Hematopoietic multipotent progenitor cell treated with erythropoietin and hydrocortisone succinate and interleukin-3 and kit ligand, for 15 days (in vitro differentiated cells): ENCODE measurements at places on chromosomes 7 and 10.

DNA sequence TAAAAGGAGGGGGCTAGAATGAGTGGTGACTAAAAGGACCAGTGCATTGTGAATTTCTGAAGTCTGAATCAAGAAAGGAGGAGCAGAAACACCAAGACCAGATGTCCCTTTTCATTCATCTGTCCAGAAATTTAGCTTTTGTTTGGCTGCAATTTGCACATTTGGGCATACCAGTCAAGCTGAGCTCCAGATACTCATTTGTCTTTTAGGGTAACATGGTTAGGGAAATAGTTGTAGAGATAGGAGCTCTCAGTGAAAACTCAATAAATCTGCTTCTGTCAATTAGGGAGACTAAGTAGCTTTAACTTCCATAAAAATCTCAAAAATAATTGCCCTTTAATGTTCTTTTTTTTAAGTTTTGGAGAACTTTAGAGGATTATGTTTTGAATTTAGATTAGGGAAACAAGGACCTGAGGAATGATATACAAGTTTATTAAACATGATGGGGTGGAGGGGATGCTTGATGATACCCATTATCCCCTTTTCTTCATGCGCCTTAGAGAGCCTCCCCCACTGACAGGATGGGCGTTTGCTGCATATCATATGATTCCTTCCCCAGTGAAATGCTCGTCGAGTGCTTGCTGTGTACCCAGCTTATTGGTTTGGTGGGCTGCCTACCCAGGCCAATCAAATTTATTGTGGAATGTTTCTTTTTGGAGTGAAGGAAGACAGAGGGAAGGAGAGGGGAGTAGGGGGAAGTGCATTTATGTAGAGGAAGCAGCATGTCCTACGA is 50.7 kb upstream of the RPA3 start:
- DNase-seq: no peak

- no peak for DNase-seq
Measured at GRCh38 chr7:2175091-2175490, 57.7 kb downstream of the MAD1L1 start.

DNA sequence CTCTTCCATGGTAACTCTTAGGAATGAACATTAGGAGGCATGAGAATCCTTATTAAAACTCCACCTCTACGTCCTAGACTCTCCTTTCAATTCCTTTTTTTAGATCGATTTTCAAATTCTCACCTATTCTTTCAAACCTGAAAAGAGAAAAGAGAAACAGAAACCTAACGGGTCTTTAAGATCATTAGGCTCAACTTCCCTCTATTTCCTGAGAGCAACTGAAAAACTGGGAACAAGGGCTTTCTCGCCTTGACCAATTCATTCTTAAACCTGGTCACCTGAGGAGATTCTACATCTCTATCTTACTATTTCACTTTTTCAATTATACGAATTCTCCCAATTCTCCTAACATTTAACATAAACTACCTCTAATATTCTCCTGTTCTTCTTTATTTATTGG is 2.8 kb downstream of the TFEC start:
- DNase-seq: no peak

DNA sequence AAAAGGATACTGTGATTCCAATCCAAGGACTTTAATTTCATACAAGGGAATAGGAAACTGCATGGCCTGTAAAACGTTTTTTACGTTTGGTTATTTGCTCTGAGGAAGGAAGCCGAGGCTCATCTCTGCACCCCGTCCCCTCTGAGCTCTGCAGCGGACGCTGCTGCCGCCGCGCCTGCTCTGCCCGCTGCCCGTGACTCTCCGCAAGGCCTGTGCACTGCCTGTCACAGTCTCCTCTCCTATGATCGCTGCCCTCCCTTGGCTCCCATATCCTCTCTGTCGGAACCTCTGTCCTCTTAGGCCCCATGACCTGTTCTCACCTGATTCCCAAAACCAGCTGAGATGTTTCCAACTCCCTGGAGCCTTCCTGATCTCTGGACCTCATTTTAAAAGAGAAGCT is 320.3 kb upstream of the ZNF32 start:
- no peak for DNase-seq

GRCh38 chr7:12504149-12504548 is 66.4 kb upstream of the SCIN start:
- DNase-seq: no peak

- no peak for DNase-seq
Measured at GRCh38 chr10:3131098-3131497, 41.5 kb downstream of the PITRM1 start.

- no peak for DNase-seq
Measured at GRCh38 chr10:30701451-30702173, 72.1 kb upstream of the LYZL2 start.

DNA sequence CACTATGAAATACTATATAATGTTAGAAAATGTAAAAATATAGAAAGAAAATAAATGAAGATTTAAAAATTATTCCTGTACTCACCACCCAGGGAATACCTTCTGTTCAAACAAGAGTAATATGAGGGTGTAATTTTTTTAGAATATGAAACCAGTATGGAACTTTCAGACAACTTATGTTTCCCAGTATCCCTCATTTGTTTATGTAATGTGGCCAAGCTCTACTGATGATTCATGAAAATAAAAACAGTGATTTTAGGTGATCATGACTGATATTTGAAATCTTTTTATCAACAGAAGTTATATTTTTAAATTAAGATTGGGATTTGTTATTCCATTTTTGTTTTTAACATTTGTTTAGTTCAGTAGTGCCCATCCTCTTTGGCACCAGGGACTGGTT is 18.8 kb downstream of the SLK start:
- DNase-seq: no peak

GRCh38 chr7:69067397-69067796 is 530.9 kb upstream of the AUTS2 start:
- DNase-seq: no peak

- DNase-seq: no peak
Measured at GRCh38 chr7:159094023-159094740, 50.5 kb downstream of the VIPR2 start.

DNA sequence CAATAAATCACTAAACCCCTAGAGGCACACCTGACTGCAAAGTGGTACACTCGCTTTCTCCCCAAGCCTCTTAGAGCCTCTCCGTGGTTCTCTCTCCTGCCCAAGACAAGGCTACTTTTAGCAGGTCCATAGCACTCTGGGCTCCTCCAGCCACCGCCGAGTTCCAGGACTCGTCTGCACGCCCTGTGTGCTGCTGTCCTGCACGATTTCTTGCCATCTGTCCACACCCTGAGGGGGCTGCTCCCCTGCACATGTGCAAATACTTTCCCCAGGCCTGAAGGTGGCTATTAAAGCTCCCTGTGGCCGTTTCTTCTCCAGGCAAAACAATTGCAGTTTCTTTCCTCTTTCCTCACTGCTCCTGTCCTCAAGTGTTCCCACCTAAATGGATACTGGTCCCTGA is 414.3 kb downstream of the PLXNA4 start:
- no peak for DNase-seq

DNA sequence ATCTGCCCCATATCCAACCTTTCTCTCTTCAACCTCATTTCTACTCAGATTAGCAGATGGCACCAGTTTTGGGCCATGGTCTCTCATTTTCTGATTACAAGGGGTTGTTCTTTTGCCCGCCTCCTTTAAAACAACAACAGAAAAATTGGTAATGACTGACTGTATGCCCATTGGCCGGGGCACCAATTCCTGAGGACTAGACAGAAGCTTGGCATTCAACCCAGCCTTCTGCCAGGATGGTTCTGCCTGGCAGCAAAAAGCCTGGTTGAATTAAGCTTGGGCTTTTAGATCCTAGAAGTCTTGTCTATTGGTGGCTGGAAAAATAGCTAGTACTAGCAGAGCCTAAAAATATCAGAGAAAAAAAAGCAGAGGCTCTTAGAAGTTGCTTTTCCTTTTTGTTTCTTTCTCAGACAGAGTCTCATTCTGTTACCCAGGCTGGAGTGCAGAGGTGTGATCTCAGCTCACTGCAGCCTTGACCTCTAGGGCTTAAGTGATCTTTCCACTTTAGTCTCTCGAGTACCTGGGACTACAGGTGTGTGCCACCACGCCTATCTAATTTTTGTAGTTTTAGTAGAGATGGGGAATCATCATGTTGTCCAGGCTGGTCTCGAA is 402.6 kb downstream of the AUTS2 start:
- no peak for DNase-seq

- no peak for DNase-seq
Measured at GRCh38 chr10:46541735-46542566, 14.5 kb downstream of the GPRIN2 start.

DNA sequence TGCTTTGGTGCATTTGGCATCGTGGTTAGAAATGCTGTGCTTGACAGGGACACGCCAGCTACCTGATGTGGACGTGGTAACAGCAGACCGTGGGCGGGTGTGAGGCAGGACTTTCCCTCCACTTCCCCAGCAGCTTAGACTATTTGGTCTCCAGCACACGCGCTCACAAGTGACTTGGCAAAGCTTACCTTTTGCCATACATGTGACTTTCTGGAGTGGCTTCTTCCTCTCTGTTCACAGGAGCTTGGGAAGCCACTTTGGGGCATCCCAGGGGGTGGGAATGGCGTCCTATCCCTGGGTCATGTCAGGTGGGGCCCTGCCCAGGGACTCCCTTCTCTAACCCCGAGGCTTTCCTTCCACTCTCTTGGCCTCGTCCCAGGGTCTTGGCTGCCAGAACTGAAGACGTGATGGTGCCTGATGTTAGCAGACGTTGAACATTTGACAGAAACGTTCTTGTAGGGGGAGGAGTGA is 228.7 kb upstream of the KLF6 start:
- DNase-seq: no peak

- no peak for DNase-seq
Measured at GRCh38 chr7:137828456-137828855, 18.3 kb downstream of the DGKI start.

DNA sequence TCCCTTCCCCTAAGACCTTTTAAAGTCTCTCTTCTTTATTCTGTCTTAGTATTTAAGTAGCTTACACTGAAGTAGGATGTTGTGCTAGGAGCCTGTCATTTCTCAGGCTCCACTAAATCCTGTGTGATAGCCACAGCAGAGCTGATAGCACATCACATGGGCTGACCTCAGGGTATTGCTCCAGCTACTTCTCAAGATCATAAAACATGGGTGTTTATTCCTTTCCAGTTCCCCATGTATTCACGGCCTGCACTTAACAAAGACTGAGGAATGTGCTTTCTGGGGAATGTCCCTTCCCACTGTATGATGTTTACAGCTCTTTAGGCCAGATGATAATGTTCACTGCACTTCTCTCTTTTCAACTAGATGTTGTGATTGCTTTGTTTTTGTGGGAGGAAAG is 1086.8 kb downstream of the KCNMA1 start:
- DNase-seq: no peak

DNA sequence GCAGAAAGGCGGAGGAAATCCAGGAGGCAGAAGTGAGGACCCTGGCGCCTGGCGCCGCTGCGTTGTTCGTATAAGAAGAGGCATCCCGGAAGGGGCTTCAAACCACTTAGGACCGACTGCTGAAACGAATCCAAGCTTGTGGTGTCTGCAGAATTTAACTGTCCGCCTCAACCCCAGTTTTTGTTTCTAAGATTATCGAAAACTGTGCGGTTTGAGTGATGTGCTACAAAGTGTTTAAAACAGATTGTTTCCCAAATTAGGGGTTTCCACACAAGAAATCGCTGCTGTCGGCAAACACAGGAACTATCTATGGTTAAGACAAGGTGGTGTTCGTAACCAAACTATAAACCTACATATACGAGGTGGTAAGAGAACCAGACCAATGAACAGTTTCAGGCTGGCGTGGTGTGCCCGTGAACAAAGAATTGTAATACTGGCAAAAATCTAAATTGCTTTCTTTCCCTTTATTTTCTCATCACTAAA is 835 bp upstream of the DGKI start:
- no peak for DNase-seq

DNA sequence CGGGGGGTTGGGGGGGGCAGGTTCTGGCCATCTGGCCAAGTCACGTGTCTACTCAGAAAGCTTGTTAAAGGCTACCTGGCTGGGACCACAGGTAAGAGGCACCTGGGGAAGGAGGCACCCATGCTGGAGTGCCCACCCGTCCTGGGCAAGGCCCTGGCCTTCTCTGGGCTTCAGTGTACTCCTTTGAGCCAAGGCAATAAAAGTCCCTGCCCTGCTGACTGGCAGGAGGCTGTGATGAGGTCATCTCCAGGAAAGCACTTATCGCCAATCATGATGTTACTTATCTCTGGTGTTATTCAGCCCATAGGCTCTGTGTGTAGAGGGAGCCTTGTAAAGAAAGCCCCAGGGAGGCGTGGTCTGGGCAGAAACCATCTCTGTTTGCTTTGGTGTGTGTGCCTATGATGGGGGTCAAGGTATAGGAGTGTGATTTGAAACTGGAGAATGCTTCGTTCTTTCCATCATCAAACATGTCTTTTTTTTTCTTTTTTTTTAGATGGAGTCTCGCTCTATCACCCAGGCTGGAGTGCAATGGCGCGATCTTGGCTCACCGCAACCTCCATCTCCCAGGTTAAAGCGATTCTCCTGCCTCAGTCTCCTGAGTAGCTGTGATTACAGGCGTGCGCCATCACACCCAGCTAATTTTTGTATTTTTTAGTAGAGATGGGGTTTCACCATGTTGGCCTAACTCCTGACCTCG is 2.5 kb upstream of the CLDN4 start:
- DNase-seq: no peak

DNA sequence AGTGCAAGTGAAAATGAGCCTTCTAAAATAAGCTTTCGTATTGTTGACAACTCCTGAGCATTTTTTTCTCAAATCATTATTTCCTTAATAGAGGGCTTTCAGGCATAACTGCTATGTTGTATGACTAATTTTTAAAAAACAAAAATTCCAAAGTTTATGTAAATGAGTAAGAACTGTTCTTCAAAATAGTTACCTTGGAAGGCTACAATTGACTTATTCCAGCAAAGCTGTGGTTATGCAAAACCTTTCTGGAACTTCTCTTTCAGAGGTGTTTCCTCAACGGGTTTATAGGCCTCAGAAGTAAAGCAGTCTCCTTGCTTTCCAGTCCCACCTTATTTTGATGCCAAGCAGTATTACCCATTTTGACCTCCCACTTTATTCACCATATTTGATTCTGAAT is 2.5 kb downstream of the SLC25A28 start:
- DNase-seq: no peak

GRCh38 chr7:114662002-114662677 is 247.5 kb downstream of the FOXP2 start:
- DNase-seq: no peak

- no peak for DNase-seq
Measured at GRCh38 chr10:28734938-28735759, 57.8 kb downstream of the BAMBI start.

- DNase-seq: no peak
Measured at GRCh38 chr7:12146813-12147212, 64.3 kb upstream of the TMEM106B start.

DNA sequence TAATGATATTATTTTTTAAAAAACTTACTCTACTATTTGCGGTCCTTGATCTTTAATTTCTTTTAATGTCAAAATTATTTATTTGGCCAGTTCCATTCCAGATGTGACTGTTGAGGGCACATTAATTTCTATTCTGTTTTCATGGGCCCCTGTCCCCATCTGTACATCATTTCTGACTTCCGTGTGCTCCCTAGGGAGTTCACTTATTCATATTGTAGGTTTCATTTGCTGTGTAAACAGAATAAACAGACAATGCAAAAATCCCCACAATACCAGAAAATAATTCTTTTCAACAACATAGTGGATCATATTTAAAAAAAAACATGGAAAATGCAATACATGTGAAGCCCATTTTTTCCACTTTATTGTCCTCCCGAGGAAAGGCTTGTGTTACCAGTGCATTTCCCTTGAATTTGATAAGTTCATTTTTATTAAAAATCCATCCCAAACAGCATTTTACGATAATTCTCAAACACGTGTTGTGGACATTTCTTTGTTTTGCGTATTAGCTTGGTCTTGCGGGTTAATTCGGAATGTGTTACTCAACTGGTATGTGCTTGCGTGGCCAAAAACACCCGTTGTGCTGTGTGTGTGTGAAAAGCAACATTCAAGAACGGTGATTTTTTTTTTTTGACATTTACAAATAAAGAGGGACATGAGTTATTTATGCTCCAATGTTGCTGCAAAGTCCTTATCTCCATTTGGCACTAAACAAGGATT is 138.4 kb downstream of the MGMT start:
- DNase-seq: no peak
